ENCODE measurements at places on chromosomes 2 and 18.

DNA sequence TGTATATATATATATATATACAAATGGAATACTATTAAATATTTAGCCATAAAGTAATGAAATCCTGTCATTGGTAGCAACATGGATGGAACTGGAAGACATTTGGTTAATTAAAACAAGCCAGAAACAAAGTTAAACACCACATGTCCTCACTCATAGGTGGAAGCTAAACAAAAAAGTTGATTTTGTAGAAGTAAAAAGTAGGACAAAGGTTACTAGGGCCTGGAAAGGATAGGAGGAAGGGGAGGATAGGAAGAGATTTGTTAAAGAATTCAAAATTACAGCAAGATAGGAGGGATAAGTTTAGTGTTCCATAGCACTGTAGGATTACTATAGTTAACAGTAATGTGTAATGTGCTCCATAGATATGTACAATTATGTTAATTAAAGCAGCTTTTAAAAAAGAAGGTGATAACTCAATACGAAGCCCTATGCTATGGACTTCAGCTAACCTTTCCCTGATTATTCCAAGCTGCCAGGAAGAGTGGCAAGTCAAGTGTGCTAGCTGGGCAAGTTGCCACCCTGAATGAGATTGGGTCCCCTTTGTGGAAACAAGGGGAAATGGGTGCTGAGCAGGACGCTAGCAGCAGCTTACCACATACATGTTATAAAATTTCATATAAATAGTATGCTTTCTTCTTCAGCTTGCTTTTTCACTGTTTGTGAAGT lies 12.3 kb downstream of the MERTK start:
- DNase-seq: no peak

DNA sequence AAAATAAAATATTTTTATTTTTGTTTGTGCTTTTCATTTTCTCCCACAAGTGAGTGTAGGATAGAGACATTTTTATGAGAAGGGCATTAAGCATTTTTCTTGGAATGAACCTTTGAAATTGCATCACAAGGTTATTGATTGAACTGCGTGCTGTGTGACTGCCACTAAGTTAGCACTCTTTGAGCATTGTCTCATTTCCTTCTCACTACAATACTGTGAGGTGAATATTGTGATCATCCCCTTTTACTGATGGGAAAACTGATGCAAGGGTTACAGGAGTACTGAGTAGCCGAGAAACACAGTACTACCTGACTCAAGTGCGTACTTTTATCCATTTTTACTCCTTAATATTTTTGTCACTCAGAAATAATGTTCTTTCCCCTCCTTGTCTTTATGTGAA lies 2.0 kb downstream of the NBEAL1 start:
- DNase-seq: no peak

GRCh38 chr2:72094701-72095100 lies 53.0 kb downstream of the CYP26B1 start:
- no peak for DNase-seq

- no peak for DNase-seq
Measured at GRCh38 chr2:86297382-86298147, 39.9 kb downstream of the REEP1 start.

DNA sequence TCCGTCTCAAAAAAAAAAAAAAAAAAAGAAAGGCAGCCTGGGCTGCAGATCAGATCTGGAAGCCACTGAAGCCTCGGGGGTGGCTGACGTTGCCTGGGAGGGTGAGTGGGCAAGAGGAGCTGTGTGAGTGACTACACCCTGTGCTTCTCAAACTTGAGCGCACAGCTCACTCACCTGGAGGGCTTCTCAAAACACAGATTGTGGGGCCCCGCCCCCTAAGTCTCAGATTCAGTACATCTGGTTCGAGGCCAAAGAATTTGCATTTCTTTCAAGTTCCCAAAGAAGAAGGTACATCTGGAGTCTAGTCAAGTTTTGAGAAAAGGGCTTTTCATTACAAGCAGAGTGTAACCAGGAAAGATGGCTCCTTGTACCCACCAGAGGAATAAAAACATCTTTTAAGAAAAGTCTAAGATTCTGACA lies 97.7 kb upstream of the CAB39 start:
- no peak for DNase-seq

DNA sequence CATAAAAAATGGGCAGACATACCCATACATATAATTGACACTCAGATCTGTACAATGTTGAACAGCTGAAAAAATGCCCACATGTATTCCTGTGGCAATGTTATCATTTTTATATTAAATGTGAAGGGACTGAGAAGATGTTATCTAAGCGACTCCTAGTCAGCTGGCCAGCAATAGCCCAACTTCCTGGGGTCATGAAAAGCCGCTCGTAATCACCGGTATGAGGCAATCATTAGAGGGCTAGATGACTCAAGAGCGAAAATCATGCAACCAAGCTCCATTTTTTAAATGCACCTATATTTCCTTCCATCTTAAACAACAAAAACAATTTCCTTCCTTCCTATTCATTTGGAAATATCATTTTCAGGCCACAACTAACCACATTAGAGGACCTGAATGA lies 274.6 kb upstream of the CCDC68 start:
- no peak for DNase-seq

GRCh38 chr2:197058777-197059300 lies 132.3 kb upstream of the PGAP1 start:
- no peak for DNase-seq

DNA sequence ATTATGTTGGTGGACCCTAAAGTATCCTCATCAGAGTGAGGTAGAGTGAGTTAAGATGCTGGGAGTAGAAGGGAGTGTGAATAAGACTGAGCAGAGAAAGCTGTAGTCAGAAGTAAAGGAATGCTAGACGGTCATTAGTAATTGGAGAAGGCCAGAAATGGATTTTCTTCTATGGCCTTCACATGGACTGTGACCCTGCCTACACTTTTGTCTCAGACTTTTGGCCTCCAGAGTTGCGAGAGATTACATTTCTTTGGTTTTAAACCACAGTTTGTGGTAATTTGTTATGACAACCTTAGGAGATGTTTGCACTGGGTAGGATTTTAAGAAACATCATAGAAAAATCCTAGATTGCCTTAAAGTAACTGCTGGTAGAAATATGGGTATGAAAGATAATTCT lies 1267.7 kb upstream of the TMEFF2 start:
- DNase-seq: no peak

DNA sequence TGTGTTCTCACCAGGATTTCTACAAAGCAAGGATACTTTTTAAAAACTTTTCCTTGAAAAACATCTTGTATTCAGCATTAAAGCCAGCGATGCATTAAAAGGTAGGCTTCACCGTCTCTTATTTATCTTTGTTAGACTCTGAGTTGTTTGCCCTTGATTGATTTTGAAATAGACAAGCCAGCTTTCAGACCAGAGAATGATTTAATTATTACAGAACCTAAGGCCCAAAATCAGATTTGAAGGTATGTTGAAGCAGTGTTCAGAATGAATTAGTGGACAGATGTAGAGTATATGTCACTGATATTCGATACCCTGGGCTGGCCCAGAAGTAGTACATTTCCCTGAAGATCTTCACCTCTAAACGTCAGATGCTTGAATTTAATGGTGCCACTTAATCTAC lies 136.4 kb downstream of the THSD7B start:
- no peak for DNase-seq

Measured in astrocyte of the cerebellum (primary cell).